ENCODE measurements at places on chromosomes 16 and 17.

- no peak for DNase-seq
Observed at GRCh38 chr16:4660454-4661007, 32.8 kb upstream of the NUDT16L1 start.

DNA sequence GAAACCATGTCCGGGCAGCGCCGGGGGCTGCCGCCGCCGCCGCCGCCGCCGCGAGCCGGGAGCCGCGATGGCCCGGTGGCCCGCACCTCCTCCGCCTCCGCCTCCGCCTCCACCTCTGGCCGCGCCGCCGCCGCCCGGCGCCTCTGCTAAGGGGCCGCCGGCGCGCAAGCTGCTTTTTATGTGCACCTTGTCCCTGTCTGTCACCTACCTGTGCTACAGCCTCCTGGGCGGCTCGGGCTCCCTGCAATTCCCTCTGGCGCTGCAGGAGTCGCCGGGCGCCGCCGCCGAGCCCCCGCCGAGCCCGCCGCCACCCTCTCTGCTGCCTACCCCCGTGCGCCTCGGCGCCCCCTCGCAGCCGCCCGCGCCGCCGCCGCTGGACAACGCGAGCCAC is 587 bp downstream of the HS3ST4 start:
- no peak for DNase-seq

GRCh38 chr17:83183145-83183948 is 103.9 kb downstream of the METRNL start:
- no peak for DNase-seq

- no peak for DNase-seq
Observed at GRCh38 chr16:8178271-8178670, 412.0 kb downstream of the TMEM114 start.

- no peak for DNase-seq
Observed at GRCh38 chr16:63617990-63618763, 1503.7 kb downstream of the CDH11 start.

GRCh38 chr17:72617557-72617956 is 474.9 kb downstream of the SLC39A11 start:
- no peak for DNase-seq

DNA sequence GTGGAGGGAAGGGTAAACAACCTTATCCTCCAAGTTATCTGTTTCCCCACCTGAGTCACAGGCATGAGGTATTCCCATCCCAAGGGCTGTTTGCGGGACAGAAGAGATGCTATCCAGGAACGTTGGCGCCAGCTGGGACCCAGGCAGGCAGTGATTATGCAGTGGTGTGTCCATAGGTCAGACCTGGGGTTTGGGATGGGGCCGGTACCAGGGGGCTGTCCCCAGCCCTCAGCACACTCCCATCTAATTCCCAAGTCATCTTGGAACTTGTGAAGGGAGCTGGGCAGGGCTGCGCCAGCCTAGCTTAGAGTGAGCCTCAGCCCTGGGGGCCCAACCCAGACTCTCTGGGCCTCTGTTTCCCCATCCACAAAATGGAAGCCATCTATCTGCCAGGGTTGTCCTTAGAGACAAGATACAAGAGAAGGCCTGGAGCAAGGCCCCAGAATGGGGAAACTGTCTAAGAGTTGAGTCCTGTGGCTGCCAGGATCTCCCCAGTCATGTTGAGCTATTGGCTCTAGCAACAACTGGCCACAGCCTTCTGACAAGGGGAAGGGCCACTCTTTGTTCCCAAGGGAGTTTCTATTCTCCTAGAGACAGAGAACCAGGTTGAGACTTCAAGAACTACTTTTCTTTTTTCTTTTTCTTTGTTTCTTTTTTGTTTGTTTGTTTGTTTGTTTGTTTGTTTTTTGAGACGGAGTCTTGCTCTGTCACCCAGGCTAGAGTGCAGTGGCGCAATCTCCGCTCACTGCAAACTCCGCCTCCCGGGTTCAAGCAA is 9.8 kb upstream of the JUP start:
- no peak for DNase-seq

DNA sequence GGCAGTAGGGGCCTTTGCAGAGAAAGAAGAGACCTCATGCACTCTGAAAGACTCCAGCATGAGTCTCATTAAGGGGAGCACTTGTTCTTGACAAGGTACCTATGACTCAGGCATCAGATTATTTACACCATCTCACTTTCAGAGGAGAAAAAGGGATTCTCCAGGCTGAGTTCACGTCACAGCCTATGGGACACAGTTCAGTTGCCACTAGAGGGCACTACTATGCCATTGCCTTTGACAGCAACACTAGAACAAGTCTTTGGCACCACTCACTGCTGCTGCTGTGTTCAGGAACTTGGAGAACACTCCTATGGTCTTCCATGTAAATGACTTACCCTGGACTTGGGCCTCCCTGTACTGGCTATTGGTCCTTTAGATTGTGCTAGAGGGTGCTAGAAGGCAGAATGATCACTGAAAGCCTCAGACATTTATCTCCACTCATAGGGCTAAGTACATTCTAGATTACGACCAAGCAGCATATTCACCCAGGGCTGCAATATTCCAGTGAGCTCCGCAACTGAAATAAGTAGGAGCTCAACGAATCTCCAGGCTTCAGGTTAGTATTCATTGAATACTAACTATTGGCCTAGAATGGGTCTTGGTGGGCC is 225.1 kb upstream of the CA10 start:
- no peak for DNase-seq

DNA sequence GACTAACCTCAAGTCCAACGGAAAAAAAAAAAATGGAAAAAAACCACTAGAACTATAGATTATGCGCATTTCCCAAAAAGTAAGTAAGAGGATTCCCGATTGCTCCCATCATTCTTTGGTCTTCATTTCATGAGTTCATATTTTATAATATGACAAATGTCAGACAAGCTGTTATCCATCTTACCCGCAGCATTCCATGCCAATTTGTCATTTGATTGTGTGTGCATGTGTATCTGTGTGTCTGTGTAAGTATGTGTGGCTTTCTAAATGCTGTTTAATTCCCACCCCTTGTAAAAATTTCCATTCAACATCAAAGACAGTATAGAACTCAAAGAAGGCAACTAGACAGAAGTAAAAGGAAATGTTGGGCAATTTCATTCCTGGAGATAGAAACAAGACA is 434.1 kb downstream of the CDH11 start:
- no peak for DNase-seq

DNA sequence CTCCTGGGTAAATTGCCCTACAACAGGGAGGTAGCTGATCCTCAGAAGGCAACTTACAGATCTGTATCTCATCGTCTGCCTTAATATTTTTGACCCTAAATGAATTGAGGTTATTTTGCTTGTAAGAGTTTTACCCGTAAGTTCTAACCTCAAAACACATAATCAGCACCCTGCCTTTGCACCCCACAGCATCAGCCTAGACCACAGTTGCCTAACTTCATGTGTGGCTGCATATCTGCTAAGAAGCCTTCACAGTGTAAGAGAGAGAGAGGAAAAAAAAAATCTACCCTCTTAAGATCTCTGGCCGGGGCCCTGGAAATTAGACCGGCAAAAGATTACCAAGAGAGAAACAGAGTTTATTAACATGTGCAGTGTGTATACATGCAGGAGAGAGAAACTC is 76.9 kb downstream of the ARHGAP44 start:
- no peak for DNase-seq

DNA sequence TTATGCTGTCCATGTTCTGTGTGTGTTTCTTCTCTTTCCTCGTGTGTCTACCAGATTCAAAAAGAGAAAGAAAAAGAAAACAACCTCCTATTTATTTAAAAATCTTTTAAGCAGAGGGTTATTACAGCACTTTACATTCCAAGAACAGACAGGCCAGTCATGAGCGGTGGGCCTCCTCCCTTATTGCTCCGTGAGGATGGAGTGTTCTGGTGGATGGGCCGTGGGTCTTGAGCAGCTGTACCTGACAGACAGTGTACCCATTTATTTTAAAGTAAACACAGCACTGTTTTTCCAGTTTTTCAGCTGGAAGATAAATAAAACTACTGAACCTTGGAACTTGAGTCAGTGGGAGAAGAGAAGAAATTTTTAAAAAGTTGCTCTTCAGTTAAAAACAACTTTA is 52.4 kb downstream of the WWP2 start:
- no peak for DNase-seq

DNA sequence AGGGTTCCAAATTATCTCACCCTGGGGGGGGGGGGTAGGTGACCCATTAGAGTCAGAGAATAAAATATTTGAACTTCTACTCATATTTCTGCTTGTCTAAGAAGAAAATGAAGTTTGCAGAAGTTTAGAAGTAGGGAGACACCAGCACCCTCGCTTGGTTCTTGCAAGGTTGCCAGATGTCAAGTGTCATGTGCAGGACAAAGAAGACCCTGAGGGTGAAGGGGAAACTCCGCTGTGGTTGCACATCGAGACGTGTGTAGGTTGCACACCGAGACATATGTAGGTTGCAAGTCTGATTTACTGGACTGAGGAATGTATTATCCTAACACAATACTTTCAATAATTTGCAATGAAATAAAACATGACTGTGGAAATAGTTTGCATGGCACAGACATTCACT is 42.4 kb upstream of the IRF8 start:
- no peak for DNase-seq

DNA sequence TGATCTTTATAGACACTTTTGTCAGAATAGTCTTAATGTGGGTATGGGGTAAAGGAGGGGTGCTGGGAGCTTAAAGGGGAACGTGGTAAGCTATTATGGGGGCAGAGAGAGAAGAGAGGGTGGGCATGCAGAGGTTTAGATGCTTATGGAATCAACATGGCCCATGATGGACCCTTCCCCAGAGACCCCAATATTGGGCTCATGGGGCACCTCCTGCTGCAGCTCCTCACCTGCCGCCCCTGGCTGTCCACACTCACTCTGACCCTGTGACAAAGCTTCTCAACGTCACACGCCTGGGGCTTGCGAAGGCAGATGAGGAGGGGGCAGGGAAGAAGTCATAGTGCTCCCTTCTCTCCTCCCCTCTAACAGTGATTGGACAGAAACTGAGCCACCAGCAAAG is 95.3 kb downstream of the SHISA6 start:
- no peak for DNase-seq

GRCh38 chr17:18318771-18319450 is 3.8 kb downstream of the SMCR8 start:
- DNase-seq = no peak

GRCh38 chr16:72847187-72848027 is 200.5 kb downstream of the ZFHX3 start:
- DNase-seq = no peak

All from NCI-H1436 treated with DMSO at 0.1 percent for 48 hours (cell line).